EL (cell line): ENCODE measurements at places on chromosomes 6 and 20.

- DNase-seq, result no peak
Measured at GRCh38 chr6:31847276-31847978, 15.2 kb downstream of the NEU1 start.

DNA sequence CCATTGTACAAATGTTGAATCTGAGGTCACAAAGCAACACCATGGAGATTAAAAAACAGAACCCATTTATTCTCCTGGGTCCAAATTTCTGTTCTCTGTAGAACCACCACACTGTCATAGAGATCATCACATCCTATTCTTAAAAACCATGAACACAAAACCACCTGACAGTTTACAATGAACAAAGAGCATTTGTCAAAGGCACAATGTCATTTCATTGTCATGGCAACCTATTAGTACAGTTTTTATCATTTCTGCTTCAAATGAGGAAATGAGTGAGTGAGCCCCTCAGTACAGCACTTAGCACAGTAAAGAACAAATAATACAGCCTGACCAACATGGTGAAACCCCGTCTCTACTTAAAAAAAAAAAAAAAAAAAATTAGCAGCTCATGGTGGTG is 23.1 kb upstream of the LAMP5 start:
- no peak for DNase-seq

GRCh38 chr20:14313341-14314020 is 23.9 kb downstream of the FLRT3 start:
- no peak for DNase-seq

GRCh38 chr20:1509237-1509636 is 18.0 kb upstream of the SIRPB2 start:
- peak; percentile 27 for DNase-seq

- DNase-seq, result no peak
Measured at GRCh38 chr6:219019-219570, 73.2 kb upstream of the DUSP22 start.

- DNase-seq, result no peak
Measured at GRCh38 chr6:12698298-12698697, 18.3 kb upstream of the PHACTR1 start.

DNA sequence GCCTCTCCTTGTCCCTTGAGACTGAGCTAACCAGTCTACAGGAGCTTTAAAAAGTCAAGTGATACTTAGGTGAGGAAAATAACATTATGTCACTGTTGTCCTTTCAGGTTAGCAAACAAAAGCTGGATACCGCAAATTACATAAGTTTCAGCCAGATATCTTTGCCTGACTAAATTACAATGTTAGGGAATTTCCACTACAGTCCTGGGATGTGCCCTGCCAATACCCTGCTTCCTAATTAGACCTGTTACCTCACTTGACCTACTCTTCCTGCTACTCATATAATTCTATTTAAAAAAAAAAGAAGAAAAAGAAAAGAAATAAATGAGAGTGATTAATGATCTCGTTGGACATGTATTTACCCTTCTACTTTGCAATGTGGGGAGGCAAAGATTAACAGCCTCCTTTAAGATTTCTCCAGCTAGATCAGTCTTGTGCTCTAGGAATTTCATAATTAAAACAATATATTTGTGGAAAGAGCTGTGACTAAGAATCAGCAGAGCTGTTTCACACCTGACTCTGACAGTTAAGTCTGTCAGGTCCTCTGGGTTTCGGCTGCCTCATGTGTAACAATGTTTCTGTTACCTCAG is 318.9 kb downstream of the HDGFL1 start:
- DNase-seq, result peak; percentile 7

DNA sequence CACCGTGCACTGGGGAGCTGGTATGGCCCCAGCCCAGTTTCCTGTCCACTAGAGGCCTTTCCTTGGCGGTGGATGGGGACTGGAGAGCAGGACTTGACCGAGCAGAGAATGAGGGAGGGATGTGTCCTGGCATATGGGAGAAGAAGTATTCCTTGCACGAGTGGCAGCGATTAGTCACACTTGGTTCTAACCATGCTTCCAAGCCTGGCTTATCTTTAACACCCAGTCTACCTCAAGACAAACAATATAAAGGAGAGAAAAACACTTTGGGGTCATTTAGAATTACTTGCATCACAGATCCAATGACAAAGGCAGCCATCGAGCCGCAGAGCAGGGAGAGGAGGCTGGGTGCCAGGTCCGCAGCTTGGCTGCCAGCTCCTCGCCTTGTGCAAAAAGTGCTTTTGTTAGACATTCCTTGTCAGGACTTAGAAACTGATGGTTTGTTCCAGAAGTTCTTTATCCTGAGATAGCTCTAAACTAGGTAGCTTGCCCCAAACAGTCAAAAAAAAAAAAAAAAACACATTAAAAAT is 214.9 kb upstream of the GMDS start:
- DNase-seq, result no peak

DNA sequence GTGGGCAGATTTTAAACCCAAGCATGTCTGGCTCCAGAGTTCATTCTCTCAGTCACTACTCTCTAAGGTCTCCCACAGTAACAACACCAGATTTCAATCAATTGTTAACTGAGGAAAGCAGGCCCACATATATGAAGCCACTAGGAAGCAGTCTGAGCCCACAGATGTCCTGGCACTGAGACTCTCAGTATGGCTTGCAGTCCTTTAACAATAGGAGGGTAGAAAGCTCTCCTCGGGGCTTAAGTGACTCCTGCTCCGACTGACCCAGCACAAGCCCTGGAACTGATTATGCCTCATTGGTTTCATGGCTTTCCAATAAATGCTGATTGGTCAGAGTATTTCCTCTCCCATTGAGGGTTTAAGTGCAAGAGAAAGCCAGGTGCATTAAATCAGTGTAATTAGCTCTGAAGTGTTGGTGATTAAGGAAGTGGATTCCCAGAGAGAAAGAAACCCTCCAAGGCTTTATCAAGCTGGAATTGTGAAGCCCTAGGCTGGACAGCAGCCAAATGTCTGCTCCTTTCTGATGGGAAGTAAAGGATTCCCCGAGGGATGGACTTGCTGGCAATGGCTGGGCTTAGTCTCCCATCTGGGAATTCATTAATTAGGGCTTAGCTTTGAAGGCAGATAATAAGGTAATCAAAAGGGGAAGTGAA is 76.6 kb upstream of the PROKR2 start:
- DNase-seq, result no peak

GRCh38 chr6:75643173-75643572 is 41.5 kb downstream of the SENP6 start:
- DNase-seq, result peak; percentile 9

DNA sequence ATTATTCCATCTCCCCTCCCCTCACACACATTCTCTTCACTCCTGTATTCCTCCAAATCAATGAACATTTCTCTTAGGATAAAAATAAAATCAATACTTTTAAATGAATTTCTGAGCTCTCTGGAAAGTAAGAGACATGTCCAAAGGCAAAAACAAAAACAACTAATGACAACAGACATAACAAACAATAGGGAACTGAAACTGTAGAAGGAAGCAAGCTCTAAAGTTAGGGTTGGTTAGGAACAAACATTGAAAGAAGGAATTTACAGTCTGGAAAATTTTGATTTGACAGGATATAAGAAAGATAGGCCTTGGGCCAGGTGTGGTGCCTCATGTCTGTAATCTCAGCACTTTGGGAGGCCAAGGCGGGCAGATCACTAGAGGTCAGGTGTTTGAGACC is 17.5 kb upstream of the MYCT1 start:
- DNase-seq, result no peak

DNA sequence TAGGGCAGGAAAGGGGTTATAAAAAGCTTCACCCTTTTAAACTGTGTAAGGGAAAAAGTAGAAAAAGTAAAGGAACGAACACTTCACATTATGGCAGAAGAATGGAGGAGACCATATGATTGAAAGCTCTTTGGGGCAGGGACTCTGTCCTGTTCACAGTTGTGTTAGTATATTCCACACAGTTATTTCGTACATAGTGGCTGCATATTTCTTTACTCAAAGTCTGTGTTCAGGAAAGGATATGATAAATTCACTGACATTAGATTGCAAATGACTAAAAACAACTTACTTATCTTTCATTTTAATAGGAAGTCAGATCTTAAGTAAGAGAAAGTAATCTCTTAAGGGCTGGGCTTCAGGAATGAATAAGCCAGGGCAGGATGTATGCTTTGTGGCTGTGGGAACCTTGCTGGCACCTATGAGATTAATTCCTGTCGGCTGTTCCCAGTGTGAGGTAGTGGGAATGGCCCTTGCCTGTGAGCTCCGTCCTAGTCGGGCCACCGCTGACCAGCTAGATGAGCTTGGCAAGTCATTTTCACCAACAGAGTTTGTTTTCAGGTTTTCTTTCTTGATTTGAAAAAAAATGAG is 11.2 kb downstream of the PPP1R14C start:
- DNase-seq, result no peak

GRCh38 chr20:51327251-51327841 is 215.2 kb downstream of the NFATC2 start:
- DNase-seq, result peak; percentile 90

DNA sequence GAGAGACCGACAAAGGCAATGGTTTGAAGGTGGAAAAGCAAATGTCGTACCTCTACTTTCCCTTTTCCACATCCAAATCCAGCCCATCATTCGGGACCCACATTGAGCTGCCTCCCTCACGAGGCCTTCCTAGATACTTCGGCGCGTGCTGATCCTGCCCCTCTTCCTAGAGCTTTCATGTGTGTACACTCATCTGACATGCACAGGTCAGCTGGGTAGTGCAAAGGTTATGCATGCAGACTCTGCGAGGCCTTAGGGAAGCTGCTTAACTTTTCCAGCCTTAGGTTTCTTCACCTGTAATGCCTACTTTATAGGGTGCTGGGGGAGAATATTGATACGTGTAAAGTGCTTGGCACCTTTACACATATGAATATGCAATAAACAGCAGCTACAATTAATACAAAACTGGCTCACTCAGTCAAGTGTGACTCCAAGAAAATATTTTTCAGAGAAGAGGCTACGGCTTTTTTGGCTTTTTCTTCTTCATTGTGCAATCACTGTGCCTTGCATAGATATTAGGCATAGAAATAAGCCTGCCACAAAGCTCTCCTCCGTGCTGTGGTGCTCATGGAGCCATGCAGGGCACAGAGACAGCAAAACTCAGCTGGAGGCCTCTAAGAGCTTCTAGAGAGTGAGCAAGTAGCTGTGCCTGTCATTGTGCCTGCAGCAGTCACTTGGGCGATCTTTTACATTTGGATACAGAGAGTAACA is 3.6 kb upstream of the MANBAL start:
- DNase-seq, result no peak

DNA sequence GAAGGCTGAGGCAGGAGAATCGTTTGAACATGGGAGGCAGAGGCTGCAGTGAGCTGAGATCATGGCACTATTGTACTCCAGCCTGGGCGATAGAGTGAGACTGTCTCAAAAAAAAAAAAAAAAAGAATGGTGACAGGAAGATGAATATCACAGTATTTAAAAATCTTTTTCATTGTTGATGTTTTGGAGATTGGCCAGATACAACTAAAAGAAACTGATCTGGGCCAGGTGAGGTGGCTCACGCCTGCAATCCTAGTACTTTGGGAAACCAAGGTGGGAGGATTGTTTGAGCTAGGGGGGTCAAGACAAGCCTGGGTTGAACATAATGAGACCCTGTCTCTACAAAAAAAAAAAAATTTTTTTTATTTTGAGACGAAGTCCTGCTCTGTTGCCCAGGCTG is 52.1 kb downstream of the TRAF3IP2 start:
- no peak for DNase-seq

GRCh38 chr6:35778437-35778836 is 2.0 kb downstream of the CLPSL2 start:
- DNase-seq, result no peak

DNA sequence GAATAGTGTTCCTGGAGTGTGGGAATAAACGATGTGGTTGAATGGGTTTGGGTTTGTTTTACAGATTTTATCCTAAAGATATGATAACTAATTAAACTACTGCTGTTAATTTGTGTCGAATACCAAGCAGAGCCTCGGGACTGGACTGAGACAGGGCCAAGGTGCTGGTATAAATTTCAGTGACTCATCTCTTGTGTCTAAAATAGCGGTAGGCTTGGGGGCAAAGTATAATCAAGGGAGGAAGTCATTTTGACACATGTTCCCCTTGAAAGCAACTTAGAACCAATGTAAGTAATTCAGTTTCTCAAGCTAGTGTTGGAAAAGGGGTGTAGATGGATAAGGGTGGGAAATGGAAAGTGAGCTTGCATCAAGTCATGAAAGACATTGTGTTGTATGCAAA is 108.4 kb downstream of the PLCB4 start:
- DNase-seq, result no peak

DNA sequence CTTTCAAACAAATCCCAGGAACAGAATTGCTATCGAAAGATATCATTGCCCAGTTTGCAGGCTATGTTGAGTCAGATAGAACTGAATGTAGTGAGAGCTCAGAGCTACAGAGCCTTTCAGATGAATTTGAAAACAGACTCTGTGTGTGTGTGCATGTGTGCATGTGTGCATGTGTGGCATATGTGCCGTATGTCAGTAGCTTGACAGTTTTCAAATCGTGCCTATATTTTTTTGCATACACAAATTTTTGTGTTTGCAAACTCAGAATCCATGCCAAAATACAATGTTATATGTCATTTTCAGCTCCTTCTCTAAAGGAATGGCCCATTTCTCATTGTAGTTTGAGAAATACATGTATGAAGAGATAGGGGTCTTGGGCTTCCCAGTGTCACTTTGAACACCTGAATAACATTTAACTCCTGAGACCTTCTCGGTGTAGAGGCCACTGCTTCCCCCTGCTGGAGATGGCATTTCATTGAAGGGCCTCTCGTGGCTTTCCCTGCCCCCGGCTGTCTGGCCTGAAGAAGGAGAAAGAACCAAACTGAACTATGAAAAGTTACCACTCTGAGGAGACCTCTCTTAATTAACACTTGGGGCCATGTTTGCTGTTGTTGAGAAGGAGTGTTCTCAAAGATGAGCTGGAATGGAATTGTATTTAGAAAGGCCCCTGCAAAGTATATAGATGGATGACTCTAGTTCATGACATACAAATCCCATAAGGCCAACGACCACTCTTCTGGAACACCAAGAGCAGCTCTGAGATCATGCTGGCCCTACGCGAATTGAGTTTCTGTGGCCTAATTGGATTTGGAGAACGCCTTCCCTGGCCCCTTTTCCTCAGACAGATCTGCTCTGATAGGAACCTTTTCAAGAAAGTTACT is 58.7 kb downstream of the VAPB start:
- DNase-seq, result peak; percentile 55

GRCh38 chr6:70586114-70586513 is 19.4 kb downstream of the SDHAF4 start:
- DNase-seq, result no peak

GRCh38 chr6:15621203-15622044 is 41.4 kb downstream of the DTNBP1 start:
- DNase-seq, result no peak

- DNase-seq, result no peak
Measured at GRCh38 chr20:54250691-54251090, 42.8 kb downstream of the PFDN4 start.

DNA sequence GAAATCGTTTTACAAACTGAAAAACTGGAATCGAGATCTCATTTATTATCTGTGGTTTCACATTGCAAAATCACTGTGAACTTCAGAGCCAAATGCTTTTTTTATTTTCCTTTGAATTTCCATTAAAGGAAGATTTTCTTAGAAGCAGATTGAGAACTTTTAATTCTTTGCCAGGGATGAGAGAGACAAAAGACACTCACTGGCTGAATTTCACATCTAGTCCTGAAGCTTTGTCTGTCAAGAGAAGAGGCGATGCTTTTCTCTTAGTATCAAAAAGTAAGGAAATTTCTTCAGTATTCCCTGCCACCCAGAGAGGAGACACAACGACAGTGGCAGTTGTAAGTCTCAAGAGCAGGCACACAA is 141.8 kb downstream of the TMEM200A start:
- DNase-seq, result no peak
